Activated CD4-positive, alpha-beta T cell treated with anti-CD3 and anti-CD28 coated beads, Interleukin-2, amount 50 U/mL, for 1 hour (primary cell): ENCODE measurements at places on chromosomes 12 and 14.

- peak; percentile 6 for DNase-seq
Measured at GRCh38 chr14:72476657-72477499, 417.0 kb downstream of the DPF3 start.

GRCh38 chr12:3119756-3120601, 42.8 kb downstream of the TSPAN9 start:
- no peak for DNase-seq

DNA sequence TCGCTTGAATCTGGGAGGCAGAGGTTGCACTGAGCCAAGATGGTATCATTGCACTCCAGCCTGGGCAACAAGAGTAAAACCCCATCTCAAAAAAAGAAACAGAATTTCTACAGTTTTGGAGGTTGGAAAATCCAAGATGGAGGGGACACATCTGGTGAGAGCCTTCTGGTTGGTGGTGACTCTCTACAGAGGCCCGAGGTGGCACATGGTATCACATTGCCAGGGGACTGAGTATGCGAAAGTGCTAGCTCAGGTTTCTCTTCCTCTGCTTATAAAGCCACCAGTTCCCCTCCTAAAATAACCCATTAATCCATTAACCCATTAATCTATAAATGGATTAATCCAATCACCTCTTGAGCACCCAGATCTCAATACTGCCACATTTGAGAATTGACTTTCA, 70.8 kb upstream of the DACT1 start:
- DNase-seq = no peak

DNA sequence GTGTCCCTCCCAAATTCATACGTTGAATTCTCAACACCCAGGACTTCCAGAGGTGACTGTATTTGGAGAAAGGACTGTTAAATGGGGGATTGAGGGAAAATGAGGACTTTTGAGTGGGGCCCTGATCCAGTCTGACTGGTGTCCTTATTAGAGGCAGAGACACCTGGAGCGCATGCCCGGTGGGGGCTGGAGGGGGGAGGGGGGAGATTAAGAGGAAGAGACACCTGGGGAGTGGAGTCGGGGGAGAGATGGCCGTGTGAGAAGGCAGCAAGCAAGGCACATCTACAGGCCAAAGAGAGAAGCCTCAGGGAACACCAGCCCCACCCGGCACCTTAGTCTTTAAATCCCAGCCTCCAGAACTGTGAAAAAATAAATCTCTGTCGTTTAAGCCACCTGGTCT, 209.7 kb downstream of the SLC41A2 start:
- no peak for DNase-seq

DNA sequence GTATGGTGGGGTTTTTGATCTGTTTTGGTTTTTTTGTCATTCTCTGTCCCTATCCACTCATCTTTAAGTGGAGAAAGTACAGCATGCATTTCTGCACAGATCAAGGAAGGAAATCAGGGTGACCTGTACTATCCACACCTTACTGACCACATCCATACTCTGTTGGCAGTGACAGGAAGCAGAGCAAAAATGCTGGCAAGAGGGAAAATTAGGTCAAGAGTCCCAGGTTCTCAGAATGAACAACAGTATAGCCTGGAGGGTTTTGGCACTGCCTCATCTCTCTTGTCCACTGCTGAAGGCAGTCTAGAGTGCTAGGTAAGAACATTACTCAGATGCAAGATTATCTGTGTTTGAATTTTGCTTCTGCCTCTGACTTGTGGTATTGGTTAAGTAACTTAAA, 70.7 kb downstream of the TAOK3 start:
- DNase-seq = no peak

GRCh38 chr14:89856871-89857345, 97.6 kb downstream of the EFCAB11 start:
- no peak for DNase-seq
